ENCODE measurements at places on chromosomes 12 and 14. TPM values are rescaled to one million over a fixed set of nuclear protein-coding genes. Genes with fewer than 3 reads are reported as not detected.

- no peaks in the 10 kb centered on the region for H3K27me3 ChIP-seq
- no peak overlapping the region for H3K4me3 ChIP-seq
- DNase-seq, result no peak
- H3K4me1 ChIP-seq, result no peaks in the 10 kb centered on the region
- H3K27ac ChIP-seq, result no peak overlapping the region
These were observed 36.7 kb downstream of the CFAP54 start for GRCh38 chr12:96526110-96526509.

- H3K36me3 ChIP-seq, result no peaks in the 10 kb centered on the region
- no peak for DNase-seq
- no peaks in the 10 kb centered on the region for H3K4me1 ChIP-seq
- H3K4me3 ChIP-seq, result no peak overlapping the region
These were observed 17.4 kb downstream of the C12orf50 start for GRCh38 chr12:88011755-88012154.

GRCh38 chr12:48980953-48981756, 3.0 kb downstream of the WNT1 start:
- H3K4me1 ChIP-seq, result peaks cover 15% of the 10 kb centered on the region
- peak overlapping the region; percentile 61 for H3K4me3 ChIP-seq
- no peak for DNase-seq

- no peaks in the 10 kb centered on the region for H3K27me3 ChIP-seq
- H3K4me1 ChIP-seq, result no peaks in the 10 kb centered on the region
- H3K27ac ChIP-seq, result no peak overlapping the region
- DNase-seq, result no peak
- peaks cover 10% of the 10 kb centered on the region for H3K36me3 ChIP-seq
These were observed 81.3 kb downstream of the WDR20 start for GRCh38 chr14:102221026-102221425.

DNA sequence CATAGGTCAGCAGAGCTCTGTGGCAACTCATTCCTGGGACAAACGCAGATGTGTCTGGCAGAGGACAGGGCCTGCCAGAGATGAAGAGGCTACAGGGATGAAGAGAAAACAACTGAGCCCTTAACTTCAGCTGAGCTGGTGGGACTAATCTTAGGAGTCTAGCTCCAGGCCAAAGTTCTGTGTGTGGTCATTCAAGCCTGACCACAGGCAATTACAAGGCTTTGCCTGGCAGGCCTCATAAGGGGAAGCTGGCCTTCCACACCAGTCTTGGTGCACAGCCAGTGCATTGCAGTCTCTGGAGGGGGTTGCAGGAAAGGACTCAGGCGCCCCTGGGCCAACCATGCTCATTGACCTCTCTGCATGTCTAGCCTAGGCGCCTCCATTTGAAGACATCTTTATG, 127.6 kb upstream of the DAAM1 start:
- H3K27ac ChIP-seq, result no peak overlapping the region
- H3K4me1 ChIP-seq, result no peaks in the 10 kb centered on the region
- DNase-seq, result no peak
- H3K27me3 ChIP-seq, result peaks cover 3% of the 10 kb centered on the region

GRCh38 chr14:84401631-84402030, 1128.3 kb upstream of the FLRT2 start:
- no peak overlapping the region for H3K4me3 ChIP-seq
- H3K36me3 ChIP-seq, result no peaks in the 10 kb centered on the region
- H3K27ac ChIP-seq, result no peak overlapping the region
- peaks cover 12% of the 10 kb centered on the region for H3K4me1 ChIP-seq

DNA sequence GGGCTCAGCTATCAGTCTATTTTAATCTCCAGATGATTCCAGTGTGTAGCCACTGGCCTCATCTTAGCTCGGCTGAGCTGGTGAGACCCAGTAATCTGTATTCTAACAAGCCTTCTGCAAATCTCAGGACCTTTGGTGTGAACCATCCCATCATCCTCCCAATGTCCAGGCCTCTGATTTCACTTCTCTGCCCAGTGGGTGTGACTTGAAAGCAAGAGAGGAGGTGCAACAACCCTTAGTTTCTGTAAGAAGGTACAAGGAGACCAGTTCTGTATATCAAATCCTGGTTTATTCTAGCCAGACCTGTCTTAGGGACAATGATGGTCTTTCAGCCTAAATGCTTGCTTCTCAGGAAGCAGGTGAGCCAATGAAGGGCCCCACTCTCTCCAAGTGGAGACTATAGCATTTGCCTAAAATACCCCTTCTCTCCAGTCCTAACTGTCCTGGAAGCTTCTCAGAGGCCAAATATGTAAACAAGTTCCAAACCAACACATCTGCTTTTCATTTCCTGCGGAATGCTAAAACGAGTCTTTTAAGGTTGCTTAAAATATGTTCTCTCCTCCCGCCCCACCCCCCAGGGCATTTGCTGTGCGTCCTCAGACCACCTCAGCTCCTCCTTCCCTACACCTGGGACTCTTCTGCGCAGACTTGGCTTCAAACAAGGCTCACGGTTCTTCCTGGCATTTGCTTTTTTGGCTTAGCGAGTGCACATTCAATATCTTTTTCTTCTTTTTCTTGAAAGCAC, 78.4 kb upstream of the FUT8 start:
- no peak for DNase-seq
- H3K36me3 ChIP-seq, result no peaks in the 10 kb centered on the region
- H3K4me3 ChIP-seq, result peak overlapping the region; percentile 34
- H3K27ac ChIP-seq, result peak overlapping the region; percentile 77

- no peak overlapping the region for H3K27ac ChIP-seq
- H3K36me3 ChIP-seq, result no peaks in the 10 kb centered on the region
- DNase-seq, result no peak
- H3K4me1 ChIP-seq, result peaks cover 5% of the 10 kb centered on the region
- H3K27me3 ChIP-seq, result no peaks in the 10 kb centered on the region
These were observed 143.1 kb upstream of the SLC16A7 start for GRCh38 chr12:59452746-59453145.

Gene ERG28
- 27.8 TPM for total RNA-seq

Gene TM9SF1
- 56.2 TPM for total RNA-seq

Gene GPR132
- total RNA-seq, result 0.69 TPM

Gene PPM1H
- total RNA-seq, result 25.4 TPM

Gene CYP46A1
- 2.9 TPM for total RNA-seq

All from progenitor cell of endocrine pancreas (in vitro differentiated cells).